GM23248 (cell line): ENCODE measurements at places on chromosomes 2 and 18.

- no peak for DNase-seq
Observed at GRCh38 chr2:127612111-127612822, 33.7 kb upstream of the GPR17 start.

DNA sequence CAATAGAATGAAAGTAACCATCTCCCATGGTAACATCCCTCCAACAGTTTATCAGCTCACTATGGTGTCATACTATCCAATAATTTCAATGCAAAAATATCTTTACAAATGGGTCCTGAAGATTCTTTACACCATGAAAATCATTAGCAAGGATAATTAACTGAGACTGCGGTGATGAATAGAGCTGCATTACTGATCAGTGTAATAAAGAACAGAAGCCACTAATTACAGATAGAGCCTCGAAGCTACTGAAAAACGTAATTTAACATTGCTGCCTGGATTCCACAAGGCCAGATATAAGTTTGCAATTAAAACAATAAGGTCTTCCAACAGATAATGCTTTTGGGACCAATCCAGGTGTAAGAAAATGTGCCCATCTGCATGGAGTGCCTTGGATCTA is 1245.8 kb upstream of the SLC39A10 start:
- DNase-seq, result no peak

GRCh38 chr2:184906709-184907108 is 308.4 kb downstream of the ZNF804A start:
- DNase-seq, result no peak

- DNase-seq, result no peak
Observed at GRCh38 chr18:37705016-37705415, 139.4 kb upstream of the CELF4 start.

DNA sequence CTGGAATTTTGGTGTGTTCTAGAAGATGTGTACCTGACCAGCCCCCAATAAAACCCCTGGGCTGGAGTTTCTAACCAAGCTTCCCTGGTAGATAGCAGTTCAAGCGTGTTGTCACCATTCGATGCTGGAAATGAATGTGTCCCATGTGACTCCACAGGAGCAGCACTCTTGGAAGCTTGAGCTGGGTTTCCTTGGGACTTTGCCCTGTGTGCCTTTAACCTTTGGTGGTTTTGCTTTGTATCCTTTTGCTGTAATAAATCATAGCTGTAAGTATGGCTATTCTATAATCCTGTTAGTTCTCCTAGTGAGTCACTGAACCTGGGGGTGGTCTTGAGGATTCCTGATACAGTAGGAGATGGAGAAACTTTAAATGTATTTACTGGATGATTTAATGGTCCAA is 65.2 kb downstream of the KLHL14 start:
- DNase-seq, result no peak

- DNase-seq, result no peak
Observed at GRCh38 chr2:72789241-72789640, 36.6 kb downstream of the EXOC6B start.

DNA sequence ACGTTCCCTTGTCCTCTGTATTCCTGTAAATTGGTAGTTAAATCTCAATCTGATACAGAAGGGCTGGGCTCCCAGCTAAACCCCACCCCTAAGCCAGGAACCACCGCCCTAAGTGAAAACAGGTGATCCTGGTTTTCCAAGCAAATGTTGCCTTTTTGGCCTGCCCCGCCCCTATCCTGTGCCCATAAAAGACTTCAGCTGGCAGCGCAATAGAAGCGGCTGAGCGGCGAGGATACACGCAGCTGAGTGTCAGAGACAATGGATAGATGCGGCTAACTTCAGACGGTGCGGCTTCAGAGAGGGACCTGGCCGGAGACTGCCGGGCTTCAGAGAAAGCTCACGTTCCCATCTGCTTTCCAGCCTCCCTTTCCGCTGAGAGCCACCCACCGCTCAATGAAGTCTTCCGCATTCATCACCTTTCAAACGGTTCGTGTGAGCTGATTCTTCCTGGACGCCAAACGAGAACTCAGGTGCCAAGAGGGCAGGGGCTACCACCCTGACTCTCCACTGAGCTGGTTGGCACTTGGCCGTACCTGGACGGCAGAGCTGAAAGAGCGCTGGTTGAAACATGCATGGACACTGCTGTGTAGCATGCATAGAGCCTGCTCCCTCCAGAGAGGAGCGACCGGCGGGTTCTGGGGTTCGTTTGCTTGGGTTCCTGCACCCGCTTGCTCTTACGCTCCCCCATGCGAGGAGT is 49.5 kb upstream of the POLE4 start:
- DNase-seq, result peak; percentile 56

GRCh38 chr2:190668892-190669291 is 20.0 kb downstream of the NAB1 start:
- peak; percentile 24 for DNase-seq

GRCh38 chr2:62140426-62141141 is 55.3 kb upstream of the B3GNT2 start:
- no peak for DNase-seq

- no peak for DNase-seq
Observed at GRCh38 chr2:47601568-47601967, 181.4 kb upstream of the MSH6 start.

GRCh38 chr2:39265315-39265714 is 21.5 kb upstream of the CDKL4 start:
- no peak for DNase-seq

DNA sequence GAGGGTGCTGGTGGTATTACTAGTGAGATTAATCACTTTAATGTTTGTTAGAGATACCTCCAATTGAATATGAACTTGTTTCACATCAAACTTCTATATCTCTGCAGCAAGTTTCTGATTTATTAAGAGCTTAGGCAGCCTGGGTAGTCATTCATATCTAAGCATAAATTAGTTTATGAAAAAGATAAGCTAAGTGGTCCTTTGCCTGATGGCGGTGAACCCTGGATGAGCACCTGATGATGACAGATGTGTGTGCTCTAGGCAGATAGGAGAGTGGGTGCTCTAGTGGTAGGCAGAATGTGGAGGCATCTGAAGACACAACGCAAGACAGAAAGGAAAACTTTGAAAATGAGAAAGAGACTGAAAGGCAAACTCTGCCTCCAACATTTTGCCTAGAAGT is 5.0 kb downstream of the FKBP7 start:
- no peak for DNase-seq

DNA sequence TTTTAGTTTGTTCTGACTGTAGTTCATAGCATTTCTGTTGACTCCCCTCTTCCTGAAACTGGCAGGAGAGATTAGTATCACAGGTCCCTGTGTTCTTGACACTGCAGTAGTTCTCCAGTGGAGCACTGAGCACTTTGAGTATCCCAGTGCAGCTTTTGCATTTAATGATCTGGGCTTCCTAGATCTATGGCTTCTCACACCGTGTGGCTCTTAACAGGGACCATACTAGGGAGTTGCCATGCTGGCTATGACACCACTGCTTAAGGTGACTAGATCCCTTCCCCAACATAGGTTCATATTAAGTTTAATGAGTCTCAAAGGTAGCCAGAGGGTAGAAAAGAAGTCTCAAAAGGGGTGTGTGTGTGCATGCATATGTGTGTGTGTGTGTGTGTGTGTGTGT is 6.2 kb upstream of the MSTN start:
- no peak for DNase-seq

DNA sequence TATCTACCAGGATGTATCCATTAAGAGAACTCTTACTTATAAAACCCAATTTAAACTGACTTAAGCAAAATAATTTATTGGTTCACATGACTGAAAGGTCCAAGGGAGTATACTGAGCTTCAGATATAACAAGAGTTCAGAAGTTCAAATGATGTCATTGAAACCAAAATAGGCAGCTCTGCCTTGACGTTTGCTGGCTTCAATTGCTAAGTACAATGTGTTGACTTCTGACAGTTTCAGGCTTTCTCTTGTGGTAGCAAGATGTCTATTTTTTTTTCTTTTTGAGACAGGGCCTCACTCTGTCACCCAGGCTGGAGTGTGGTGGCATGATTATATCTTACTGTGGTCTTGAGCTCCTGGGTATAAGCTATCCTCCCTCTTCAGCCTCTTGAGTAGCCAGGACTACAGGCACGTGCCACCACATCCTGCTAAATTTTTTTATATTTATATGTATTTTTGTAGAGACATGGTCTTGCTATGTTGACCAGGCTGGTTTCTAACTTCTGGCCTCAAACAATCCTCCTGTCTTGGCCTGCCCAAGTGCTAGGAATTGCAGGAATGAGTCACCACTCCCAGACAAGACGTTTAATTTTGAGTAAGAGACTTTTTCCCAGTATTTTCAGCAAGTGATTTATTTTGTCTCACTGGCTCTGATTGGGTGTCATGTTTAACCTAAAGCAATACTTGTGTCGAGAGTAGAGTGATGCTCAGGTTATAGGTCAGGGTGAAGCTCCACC is 184.8 kb downstream of the NR4A2 start:
- DNase-seq, result peak; percentile 12

- peak; percentile 7 for DNase-seq
Observed at GRCh38 chr2:136765256-136766072, at the start of gene THSD7B. TSS of gene THSD7B (plus strand) at chr2:136765545. CDS start at chr2:136882179, 116,634 bp downstream.

DNA sequence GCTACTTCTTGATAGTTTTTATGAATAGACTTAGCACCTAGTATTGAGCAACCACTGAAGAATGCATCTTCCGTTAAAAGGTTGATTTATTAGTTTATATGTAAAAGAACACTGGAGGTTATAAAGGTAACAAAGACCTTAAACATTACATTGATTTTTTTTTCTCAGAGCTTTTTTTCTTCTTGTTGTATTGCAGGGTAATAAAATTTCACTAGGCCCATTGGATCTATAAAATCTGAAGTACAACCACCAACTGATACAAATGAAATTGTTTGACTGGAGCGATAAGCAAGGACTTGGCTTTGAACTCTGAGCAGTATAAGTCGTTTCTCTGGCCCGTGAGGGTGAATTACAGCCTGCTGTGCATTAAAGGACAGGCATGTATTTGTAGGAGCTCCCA is 344.0 kb downstream of the LRRTM1 start:
- DNase-seq, result no peak

- peak; percentile 77 for DNase-seq
Observed at GRCh38 chr2:39996653-39997080, 217.6 kb upstream of the THUMPD2 start.

DNA sequence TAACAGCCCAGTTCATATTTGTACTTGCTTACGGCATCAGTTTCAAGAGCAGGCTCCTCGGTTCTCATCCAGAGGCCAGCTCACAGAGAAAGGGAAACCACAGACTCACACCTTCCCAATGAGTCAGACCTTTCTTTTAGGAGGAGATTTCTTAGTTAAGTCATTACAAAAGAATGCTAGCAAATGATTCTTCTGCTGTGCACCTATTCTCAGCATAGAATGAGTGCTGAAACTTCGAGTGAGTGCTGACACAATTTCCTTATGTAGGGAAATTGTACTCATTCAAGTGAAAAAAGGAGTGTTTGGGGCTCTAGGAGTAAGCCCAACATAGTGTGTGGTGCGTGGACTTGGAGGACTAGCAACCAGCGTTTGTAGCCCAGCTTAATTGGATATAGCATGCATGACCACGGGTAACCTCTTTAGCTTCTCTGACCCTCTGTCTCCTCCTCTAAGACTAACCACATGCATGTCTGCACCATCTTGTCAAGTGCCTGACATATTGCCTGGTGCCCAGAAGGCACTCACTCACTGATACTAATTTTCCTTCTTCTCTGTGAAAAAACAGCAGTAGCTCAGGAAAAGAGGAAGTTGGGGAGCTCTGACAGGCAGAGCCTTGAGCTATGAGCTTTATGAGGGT is 87.0 kb downstream of the ALPK2 start:
- DNase-seq, result peak; percentile 98

DNA sequence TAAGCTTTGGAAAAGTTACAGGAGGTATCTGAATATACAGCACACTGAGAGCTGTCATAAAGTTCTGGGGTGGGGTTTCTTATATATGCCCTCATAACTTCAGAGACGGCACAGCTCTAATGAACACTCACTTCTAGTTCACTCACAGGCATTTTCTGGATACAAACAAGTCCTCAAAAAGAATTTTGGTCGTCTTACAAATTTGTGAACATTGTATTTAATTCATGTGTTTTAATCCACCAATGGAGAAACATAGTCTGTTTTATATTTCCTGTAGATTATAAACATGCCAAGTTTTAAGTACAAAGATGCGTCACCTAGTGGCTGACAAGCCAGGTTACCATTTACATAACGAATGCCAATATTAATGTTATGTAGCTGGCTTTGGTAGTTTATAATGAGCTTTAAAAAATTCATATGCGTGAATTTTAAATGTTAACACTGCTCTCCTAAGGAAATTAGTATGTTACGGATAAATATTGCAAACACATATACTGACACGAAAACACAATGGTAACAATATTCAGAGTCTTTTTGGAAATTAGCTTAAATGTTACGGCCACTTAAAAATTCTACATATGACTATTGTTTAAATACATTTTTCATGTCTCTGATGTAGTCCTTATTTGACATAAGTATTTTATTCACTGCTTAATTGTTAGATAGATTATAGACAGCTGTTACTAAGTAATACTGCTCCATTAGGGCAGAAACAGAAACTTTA is 2.5 kb downstream of the COL3A1 start:
- DNase-seq, result peak; percentile 85

- peak; percentile 27 for DNase-seq
Observed at GRCh38 chr2:148814143-148814859, 60.7 kb upstream of the KIF5C start.

DNA sequence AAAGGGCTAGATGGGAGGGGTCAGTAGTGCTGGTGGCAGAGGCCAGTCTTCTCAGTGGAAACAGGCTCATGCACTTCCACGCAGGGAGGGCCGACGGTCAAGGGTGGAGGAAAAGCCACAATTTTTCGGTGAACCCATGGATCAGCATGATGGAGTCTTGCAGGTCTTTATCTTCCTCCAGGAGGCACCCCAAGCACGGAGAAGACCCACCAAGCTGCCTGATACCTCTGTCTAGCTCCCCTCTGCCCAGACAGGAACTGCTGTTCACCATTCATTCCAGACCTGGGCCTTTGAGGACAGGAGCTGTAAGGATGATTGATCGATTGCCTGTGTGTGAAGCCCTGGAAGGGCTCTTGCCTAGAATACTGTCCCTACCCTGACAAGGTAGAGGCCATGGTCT is 2.8 kb upstream of the LRRFIP1 start:
- DNase-seq, result no peak

GRCh38 chr18:80239830-80240229 is 7.5 kb downstream of the PARD6G start:
- no peak for DNase-seq
